ENCODE measurements at places on chromosomes 5 and 9. TPM values are rescaled to one million over a fixed set of nuclear protein-coding genes. Genes with fewer than 3 reads are reported as not detected.

Gene PCDHB14
- 0.75 TPM for total RNA-seq

- no peak for DNase-seq
These were observed 186.0 kb downstream of the PAX5 start for GRCh38 chr9:36847781-36848673.

DNA sequence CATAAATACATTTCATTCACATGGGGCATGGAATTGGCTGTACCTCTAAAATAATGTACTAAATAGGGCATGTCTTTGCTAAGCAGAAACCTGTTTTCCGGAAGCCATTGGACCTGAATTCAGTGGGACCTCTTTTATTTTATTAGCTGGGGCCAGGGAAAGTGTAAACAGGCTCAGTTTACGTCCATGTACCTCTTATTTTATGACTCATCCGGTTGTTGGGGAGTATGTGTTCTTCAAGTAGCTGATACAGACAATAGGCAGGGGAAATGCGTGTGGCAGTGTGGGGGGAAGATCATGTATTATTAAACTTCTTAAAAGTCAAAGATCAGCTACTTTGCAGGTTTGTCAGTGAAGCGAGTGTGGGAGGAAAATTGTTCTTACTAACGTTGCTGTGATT is 1.4 kb upstream of the GDNF start:
- no peak for DNase-seq

Gene FREM1
- total RNA-seq = 0.86 TPM

Gene PCDHGC5
- total RNA-seq = 0.40 TPM

Data from left lobe of liver (tissue), 2 donors.